Stimulated activated CD4-positive, alpha-beta T cell treated with anti-CD3 and anti-CD28 coated beads, Interleukin-2, amount 100 ng/mL, for 24 hours (primary cell): ENCODE measurements at places on chromosomes 4 and X.

DNA sequence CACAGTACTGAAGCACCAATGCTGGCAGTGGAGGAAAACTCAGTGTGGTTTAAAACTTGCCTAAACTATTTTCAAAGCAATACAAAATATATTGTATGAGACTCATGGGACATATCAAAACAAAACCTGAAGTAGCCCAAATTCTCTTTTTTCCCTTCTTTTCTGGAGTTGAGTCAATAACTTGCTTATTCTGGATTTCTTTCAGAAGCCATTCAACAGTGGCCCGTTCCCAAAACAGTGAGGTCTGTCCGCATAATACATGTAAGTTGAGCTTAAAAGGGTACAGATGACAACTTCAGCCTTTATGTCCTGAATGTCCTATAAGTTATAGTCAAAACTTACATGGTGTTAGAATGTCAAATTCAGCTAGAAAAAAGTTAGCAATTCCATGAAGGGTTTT, 100.8 kb downstream of the SHISA3 start:
- DNase-seq: no peak

DNA sequence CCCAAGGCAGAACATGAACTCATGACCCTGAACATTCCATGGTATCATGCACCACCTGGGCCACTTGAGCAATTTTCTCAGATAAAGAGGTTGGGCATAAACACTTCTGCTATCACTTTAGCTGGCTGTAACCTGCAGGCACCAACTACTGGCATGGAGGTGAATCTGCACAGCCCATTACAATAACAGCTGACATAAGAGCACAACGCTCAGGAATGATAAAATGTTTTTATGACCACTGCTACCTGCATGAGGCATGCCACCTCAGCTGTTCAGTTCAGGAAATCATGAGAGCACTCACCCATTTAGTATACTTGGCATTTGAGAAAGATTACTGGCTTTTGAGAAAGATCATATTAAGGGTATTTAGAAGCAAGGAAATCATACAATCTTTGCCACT, 85.7 kb upstream of the SPIN4 start:
- no peak for DNase-seq

- DNase-seq: no peak
Observed at GRCh38 chr4:10623862-10624261, 60.7 kb downstream of the CLNK start.

DNA sequence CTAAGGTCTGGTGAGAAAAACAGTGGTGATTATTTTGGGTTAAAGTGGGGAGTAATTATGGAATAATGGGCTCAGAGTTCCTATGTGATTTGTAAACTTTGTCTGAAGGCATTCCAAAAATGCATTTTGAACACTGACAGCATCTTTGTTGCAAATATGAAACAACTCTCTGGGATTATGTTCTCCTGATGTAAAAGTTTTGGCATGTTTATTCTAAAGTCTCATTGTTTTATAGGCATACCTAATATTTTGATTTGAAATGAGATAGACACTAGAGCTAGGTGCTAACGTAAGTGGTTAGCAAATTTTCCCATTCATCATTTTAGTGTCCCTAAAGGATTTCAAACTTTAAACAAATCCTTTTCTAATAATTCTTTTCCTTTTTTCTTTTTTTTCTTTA, 140.9 kb upstream of the ANXA3 start:
- DNase-seq: no peak

DNA sequence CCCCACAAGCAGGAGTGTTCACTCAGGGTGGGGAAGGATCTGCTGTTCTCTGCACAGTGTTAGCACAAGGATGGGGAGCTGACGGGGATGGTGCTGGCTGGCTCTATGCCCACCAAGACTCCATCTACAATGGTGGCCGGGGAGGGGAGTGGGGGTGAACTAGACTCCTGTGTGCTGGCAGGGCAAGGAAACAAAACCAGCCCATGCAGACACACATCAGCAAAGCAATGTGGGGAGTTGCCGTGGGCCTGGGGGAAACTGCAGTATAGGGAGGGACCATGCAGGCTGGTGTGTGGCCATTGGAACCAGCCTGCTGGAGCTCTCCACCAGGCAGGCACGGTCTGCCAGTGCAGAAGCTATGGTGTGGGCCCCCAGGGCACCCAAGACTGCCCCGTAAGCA, 195.1 kb downstream of the PWWP3B start:
- no peak for DNase-seq

- DNase-seq: no peak
Observed at GRCh38 chr4:38101563-38101962, 141.4 kb downstream of the PTTG2 start.

GRCh38 chr4:151099976-151100417, 569 bp downstream of the RPS3A start:
- DNase-seq: no peak

DNA sequence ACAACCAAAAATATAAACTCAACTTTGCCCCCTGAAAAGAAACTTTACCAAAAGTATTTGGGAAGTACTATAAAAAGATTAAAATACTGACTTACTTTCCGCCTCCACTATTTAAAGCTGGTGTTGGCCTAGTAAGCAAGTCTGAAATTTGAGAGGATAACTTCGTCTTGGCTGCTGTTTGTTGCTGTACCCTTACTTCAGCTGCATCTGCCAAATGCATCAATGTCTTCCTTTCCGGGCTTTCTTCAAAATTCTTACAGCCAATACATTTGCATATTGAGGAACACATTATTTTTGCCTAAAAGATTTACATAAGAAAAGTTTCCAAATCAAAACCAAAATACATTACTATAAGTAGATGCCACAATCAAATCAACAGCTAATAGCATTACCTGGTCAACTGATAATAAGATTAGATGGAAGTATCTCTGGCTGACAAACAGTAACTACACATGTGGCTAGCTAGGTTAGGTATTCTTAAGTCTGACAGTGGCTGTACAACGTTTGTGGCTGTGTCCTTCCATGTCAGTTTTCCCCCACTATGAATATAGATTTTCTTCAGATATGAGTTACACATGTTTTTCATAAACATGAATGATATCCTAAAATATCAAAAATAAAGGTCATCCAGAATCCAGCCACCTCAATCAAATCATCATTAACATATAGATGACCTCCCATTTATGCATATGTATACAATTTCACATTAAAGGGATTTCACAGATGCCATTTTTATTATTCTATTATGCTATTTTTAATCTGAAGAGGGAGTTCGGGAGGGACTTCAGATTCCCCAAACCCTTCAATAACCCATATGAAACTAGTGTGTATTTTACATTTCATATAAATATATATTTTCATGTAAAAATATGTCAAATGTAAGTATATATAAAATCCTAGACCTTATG, 30.6 kb downstream of the THAP9 start:
- no peak for DNase-seq

GRCh38 chr4:65968831-65969558, 298.7 kb upstream of the EPHA5 start:
- DNase-seq: no peak

DNA sequence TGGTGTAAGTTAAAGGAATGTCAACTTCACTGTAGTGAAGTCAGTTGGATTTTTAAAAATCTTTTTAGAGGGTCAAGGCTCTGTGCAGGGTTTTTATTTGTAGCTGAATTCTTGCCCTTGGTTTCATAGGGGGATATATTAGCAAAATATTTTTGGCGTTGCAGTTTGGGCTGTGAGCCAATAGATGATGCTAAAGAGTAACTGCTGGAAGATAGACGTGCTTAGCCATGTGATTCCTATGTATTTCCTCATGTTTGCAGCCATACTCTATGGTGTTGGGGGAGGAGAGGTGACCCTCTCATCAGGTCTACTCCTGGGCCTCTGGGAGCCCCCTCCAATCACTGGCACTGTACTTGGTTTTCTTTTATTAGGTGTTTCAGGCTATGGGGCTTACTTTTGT, 246.7 kb upstream of the ARHGAP24 start:
- no peak for DNase-seq

GRCh38 chrX:69298466-69299140, 133.3 kb upstream of the PJA1 start:
- no peak for DNase-seq
